ENCODE measurements at places on chromosomes 11 and 22. TPM values are rescaled to one million over a fixed set of nuclear protein-coding genes. Genes with fewer than 3 reads are reported as not detected.
A peak's percentile ranks its signal among the peaks of the same experiment; 100 is the strongest.

- peak; percentile 42 for DNase-seq
Observed at GRCh38 chr11:65180877-65181568, 705 bp upstream of the CAPN1 start.

DNA sequence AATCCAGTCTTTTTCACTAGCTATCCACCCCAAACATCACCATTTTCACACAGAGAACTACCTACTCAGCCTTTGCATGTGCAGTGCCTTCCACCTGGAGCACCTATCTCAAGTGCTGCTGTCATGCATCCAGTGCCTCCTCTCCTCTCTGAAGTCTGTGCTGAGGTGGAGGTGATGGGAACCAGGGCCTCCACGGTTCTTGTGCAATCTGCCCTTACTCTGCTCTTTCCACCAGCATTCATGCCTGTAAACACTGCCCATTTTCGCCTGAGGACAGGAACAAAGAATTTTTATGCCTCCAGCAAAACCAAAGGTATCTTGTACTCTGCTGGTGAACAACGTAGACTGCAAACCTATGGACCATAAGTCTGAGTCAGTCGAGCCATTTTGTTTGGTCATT, 27.0 kb downstream of the PITPNB start:
- no peak for DNase-seq

VWA5A gene
- 8.7 TPM for total RNA-seq

- no peak for DNase-seq
Observed at GRCh38 chr11:115623021-115623451, 118.8 kb upstream of the CADM1 start.

DNA sequence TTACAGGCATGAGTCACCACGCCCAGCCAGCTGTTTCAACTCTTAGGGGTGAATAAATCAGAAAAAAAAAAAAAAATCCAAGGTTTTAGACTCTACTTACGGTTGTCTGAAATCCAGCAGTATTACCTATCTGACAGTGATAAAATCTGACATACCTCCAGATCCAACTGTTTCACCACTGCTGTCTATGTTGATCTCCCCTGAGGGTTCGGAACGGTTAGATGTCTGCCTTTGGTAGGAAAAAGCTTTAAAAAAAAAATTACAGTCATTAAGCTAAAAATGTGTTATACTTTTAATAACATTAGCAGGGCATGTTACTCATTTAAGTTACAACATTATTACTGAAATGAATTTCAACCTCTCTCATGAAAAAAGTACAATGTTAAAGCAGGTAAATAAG, 21.1 kb downstream of the NCAPD3 start:
- DNase-seq: no peak

SPON1 gene
- 3.9 TPM for total RNA-seq

CASP1 gene
- 51.8 TPM for total RNA-seq

DNA sequence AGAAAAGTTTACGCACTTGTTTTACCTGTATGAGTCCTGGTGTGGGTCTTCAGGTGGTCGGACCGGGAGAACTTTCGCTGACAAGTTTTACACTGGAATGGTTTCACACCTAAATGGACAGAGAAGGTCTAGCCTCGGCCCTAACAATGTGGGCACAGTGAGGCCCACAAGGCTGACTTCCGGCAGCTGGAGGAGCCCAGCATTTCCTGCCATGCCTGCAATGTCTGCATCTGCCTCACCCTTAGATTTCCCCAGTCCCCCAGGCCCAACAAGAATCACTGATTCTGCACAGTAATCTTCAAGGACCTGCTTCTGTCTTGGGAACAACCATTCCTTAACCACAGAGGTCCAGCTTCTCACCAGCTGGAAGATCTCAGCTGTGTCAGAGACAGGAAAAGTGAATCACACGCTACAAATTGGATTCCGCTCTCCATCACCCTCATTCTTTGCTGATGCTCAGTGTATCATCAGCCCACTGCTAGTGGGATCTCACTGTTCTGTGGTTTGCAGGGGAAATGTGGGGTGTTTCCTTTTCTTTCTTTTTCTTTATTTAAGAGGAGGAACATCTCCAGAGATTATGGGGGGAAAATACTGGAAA, 43.3 kb downstream of the WT1 start:
- no peak for DNase-seq

VPREB1 gene
- total RNA-seq: not detected

GRCh38 chr11:125005491-125005890, 51.5 kb downstream of the CCDC15 start:
- DNase-seq: no peak

- no peak for DNase-seq
Observed at GRCh38 chr11:117770061-117770460, 27.0 kb downstream of the DSCAML1 start.

SCN2B gene
- not detected for total RNA-seq

DNA sequence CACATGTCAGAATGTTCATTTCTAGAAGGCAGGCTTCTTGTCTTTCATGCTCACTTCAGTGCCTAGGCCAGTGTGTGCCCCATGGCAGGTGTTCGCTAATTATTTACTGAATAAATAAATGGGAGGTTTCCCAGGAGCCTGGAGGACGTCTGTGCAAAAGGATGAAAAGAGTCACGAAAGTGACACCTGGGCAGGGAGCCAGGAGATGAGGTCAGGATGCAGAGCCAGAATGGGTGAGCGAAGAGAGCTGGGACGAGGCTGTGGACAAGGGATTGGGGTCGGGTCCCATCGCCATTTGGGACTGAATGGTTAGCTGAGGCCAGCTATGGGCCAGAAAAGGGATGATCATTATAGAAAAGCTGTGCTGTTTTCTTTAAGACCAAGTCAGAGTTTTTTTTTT, 560.4 kb downstream of the TBC1D22A start:
- no peak for DNase-seq

DNA sequence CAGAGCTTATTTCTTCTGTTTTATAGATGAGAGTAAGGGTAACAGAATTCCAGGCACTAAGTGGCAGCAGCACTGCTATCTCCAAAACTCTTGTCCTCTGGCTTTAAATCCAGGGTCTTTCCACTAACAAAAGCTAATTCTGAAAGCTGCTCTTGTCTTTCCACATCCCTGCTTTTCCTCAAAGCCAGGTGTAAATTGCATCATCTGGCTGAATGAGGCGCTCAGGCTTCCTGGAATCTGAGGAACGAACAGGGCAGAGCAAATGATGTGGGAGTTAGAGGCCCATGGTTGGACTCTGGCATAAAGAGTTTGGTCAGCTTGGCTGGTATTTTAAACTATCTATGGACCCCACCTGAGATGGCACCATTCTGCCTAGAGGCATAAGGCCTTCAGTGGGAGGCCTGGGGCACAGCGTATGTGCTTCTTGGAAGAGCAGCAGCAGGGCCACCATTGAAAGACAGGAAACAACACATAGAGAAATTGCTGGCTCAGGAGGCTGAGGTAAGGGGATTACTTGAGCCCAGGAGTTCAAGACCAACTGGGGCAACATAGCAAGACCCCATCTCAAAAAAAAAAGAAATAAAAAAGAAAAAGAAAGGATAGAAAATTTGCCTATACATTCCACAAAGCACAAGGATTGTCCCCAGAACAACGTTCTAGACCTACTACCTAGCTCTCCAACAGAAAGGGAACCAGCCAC, 1.9 kb downstream of the KCNJ5 start:
- DNase-seq: no peak

DEUP1 gene
- not detected for total RNA-seq

GRCh38 chr11:64152841-64153691, 12.8 kb downstream of the MACROD1 start:
- peak; percentile 51 for DNase-seq

PDGFB gene
- total RNA-seq: 1.3 TPM

- no peak for DNase-seq
Observed at GRCh38 chr11:2088746-2089535, 50.2 kb downstream of the IGF2 start.

DNA sequence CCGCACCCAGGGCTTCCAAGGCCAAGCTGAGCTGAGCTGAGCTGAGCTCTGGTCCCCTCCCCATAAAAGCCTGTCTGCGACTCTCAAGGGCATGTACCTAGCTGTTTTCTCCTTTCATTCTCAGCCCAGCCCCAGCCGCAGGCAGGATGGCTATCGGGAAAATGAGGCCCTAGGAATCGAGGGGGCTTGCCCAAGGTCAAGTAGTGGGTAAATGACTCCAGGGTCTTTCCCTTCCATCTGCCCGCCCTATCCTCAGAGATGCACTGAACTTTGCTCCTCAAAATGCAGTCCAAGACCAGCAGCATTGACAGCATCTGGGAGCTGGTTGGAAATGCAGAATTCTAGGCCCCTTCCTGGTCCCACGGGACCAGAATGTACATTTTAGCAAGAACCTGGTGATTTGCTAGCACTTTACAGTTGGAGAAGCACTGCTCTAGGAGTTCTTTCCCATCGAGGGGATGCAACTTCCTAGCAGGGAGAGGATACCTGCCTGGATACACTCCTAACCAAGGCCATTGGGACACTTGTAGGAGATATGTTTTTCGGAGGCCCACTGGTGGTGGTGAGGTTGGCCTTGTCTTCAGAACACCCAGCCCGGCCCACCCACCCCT, 43.2 kb upstream of the ACCSL start:
- DNase-seq: no peak

DNA sequence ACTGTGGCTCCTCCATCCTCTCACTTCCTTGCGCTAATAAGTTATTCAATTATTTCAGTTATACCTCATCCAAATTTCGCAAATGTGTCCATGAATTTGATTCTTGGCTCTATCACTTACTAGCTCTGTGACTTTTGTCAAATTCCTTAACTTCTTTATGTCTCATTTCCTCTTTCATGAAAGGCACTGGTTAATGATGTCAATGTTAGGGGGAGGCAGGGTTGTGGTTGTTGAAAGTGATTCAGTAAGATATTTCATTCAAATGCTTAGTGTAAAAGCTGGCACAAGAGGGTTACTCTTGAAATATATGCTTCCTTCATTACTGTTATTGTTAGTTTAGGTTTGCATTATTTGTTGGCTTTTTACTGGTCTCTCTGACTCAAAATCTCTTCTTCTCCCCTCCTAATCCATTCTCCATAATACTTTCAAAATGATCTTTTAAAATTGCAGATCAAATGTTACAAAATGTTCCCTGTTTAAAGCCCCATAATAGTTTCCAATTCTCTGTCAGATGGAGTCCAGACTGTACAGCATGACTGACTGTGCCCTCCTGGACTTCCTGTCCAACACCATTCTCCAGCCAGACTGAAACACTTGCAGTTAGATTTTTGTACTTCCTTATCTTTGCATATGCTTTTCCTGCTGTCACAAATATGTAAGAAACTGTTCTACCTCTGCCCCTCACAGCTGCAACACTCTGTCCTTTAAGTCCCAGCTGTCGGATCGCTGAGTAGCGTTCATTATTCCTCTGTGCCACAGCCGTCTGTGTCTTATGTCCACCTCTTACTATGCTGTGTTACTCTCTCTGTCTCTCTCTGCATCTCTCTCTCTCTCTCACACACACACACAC, 510.6 kb upstream of the RAG2 start:
- DNase-seq: no peak
